Hematopoietic multipotent progenitor cell treated with erythropoietin and hydrocortisone succinate and interleukin-3 and kit ligand, for 4 days (in vitro differentiated cells): ENCODE measurements at places on chromosomes 2 and 18.
A peak's percentile ranks its signal among the peaks of the same experiment; 100 is the strongest.

DNA sequence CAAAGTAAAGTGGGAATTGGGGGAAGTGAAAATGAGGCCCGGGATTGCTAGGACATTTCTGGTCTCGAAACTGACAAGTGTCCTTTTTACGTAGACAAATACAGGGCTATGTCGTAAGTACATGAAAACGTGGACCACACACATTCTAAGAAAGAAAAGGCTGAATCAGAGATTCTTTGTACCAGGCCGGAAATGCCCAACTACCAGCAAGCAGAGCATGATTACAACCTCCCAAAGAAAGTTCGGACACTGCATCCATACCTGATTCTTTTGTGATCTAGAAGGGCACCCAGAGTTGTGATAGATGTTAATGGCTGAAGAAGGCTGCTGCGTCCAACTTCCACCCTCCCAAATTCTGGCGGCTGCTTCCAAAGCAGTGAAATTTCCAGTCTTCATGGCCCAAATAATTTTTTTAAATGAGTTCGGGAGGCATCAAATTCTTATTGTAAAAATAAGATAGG, 1.7 kb downstream of the RBMS1 start:
- DNase-seq = no peak

- no peak for DNase-seq
Observed at GRCh38 chr2:230968921-230969658, 26.8 kb upstream of the SPATA3 start.

- no peak for DNase-seq
Observed at GRCh38 chr2:48081317-48081628, 175.0 kb upstream of the FBXO11 start.

DNA sequence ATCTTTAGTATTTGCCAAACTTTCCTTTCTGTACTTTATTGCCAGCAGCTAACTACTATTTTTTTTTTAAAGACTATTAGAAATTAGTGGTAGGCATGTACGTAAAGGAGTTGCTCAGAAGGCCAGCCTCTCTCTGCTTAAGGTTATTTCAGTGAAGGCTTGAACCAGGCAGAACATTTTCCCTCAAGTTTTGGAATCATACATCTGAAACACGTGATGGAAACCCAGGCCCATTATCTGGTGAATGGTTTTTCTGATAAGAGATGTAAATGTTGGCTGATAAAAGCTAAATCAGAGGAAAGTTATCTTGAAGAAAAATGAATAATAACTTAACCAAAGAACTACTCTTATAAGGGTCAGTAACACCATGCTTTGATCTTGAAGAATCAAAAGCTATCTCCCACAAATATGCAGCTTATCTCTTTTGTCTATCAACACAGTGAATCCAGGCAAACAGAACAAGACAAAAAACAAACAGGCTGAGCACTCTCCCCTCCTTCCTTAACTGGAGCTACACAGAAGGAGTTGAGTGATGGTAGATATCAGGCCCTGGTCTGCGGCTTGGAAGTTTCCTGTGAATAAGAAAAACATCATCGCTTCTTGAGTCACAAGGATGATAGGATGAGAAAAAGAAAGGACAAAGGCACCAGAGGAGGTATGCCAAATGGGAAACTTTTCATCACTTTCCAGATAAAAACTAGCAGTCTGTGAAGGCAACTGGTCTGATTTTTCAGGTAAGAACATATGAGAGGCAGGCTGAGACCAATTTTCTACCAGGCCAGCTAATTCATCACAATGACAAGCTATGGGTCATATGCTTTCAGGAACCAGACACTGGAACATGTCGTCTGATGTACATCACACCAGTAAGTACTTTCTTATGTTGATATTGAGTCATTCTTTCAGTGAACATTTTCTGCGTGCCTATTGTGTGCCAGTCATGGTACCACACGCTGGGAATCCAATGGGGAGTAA, 88.4 kb upstream of the STK17B start:
- DNase-seq = peak; percentile 80

- no peak for DNase-seq
Observed at GRCh38 chr2:70122470-70122869, 35.2 kb downstream of the PCBP1 start.

DNA sequence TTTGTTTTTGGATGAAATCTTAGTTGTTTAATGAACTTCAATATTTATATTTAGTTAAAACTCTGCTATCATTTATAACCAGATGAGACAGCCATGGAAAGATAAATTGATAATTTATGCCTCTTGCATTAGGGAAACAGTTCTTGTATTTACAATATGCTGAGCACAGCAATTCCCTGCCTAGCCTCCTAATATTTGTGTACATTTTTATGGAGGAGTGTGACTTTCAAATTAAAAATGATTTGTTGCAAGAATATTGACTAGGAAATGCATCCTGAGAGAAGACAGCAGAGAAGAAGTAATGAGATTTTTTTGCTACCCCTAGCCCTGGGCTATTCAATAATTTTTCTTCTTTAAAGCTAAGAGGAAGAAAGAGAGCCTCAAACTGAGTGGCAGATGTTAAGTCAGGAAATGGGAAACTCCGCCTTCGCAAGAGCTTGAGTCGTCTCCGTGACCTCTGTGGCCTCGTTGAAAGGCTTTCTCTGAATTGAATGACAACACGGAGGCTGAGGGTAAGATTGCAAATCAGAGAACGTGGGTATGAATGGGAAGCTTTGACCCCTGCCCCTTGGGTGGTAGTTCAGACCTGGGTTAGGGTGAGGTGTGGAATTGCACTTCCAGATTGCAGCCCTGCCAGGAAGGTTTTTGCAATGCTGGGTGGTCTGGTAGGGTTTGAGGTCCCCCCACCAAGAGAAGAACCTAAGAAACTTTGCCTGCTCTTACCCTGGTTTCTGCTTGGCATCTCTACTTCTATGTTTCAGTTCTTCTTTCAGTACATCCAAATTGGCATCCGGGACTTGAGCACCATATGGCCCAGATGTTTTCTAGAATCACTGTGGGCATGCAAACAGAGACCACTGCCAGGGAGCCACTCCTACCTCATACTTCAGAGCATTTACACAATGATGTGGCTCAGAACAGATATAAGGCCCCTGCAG, 210.3 kb upstream of the RBMS1 start:
- DNase-seq = peak; percentile 69

GRCh38 chr18:48397021-48397420, 12.2 kb downstream of the ZBTB7C start:
- DNase-seq = no peak

DNA sequence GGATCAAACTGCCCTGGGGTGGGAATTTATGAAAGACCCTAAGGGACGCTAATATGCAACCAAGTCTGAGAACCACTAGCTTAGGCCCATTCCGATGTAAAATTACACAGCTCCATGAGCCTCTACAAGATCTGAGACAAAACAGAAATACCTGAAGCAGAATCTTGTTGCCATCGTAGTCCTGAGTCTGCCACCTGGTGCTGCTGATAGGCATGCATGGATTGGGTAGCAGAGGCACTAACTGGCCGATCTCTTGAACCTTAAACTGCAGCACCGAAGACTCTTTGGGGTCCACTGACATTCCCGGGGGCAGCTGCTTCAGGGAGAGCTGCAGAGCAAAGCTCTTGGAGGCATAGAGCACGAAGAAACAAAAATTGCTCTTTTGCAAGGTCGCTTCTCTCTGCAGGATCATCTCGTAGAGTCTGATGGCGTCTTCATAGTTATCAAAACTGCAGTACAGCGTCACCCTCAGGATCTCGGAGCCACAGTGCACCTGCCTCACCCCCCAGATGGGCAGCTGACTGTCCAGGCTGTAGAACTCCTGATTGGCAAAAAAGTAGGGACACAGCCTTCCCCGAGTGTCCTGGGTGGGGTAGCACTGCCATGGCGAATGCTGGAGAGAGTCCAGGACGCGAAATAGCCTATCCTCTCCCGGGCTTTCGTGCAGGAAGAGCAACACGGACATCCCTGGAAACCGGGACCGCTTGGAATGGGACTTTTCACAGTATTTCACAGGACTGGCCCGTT, 848 bp downstream of the FAM124B start:
- peak; percentile 73 for DNase-seq

- DNase-seq = no peak
Observed at GRCh38 chr18:56995579-56996188, 151.2 kb upstream of the BOD1L2 start.

DNA sequence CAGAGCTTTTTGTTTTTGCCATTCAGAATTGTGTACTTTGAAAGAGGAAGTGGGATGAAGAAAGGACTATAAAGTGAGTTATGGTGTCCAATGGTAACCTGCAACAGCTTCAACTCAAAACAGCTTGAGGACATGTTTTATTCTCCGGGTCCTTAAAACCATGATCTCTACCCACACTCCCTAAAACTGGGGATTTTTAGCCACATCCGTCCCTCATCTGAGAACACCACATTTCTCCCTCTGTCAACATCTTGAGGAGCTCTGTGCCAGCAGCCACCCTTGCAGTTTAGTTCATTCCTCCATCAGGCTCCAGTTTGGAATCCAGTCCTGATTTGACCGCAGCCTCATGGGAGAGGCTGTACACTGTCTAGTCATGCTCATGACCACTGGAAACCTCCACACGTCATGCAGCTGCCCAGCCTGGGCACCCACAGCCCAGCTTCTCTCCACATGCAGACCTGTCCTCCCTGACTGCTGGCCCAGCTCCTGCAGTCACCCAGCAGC, 62.6 kb downstream of the C18orf63 start:
- peak; percentile 35 for DNase-seq

GRCh38 chr2:126930970-126931590, 32.4 kb downstream of the TEX51 start:
- no peak for DNase-seq

- no peak for DNase-seq
Observed at GRCh38 chr2:168201584-168202116, 45.7 kb downstream of the STK39 start.

DNA sequence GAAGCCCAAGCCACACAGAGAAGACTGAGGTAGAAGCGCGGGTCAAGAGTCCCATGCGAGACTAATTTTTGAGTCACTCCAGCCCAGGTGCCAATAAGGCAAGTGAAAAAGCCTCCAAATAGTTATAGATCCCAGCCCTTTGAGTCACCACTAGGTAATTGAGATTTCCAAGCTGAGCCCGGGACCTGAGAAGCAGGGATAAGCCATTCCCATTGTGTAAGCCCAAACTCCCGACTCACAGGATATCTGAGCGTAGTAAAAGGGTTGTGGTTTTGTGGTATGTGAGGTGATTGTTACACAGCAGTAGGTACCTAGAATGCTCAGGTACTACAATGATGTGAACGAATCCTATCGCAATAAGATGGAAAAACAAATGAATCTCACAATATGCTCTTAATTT, 560.7 kb downstream of the DSC3 start:
- no peak for DNase-seq

DNA sequence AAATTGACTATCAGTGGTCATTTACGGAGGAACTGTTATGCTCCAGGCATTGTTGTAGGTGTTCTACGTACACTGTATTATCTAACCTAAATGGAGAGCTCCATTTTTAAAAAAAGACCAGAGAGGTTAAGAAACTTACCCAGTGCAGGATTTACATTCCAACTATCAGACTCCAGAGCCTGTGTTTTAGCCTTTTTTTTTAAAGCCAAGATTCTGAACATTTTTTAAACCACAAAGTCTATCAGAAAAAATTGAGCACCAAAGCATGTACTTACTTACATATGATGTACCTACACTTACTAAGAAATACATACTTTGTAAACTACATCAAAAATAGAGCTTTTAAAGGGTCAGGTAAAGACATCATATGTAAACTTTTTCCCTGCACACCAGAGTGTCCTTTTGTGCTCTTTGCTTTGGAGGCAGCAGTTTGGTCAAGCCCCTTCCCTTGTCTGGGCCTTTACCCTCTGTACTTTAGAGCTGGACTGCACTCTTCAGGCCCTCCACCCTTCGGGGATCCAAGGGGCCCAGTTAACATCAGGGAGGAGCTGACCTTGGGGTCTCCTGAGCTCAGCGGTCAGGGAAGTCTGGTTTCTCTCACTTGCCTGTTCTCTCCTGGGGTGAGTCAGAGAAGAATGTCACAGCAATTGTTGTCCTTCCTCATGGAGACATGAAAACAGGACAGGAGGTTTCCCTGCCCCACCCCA, 58.4 kb downstream of the ITGB1BP1 start:
- DNase-seq = no peak

DNA sequence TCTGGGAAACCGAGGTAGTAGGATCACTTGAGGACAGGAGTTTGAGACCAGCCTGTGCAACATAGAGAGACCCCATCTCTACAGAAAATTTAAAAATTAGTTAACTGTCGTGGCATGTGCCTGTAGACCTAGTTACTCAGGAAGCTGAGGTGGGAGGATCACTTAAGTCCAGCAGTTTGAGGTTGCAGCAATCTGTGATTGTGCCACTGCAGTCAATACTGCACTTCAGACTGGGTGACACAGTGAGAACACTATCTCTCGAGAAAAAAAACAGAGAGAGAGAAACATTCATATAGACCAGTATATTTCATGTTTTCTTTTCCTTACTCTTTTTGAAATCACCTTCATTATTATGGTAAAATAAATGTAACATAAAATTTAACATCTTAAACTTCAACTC, 290.7 kb upstream of the CYP26B1 start:
- no peak for DNase-seq

DNA sequence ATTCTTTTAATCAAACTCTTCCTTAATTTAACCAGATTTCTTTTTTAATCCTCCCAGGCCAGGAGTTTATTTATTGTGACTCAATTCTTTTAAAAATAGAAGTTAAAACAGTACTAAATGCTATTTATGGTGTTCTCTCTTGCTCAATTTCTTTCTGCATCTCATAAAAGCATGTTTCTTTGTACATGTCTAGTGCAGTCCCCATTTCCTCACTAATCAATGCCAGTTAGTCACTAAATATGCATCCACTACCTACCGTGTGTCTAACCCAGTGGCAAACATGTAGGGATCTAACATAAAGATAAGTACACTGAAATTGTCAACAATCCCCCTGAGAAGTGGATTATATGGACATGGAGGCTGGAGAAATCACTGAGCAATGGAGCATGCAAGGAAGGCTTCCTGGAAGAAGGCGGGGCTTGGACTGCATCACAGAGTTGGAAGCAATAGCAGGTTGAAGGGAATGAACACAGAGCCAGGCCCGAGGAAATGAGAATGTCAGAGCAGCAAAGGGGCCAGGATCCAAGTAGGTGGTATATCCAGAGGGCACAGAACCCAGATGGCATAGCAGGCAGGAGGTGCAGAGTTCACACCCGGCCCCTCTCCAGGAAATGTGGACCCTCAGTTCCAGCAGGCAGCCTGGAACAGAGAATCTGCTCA, 105.3 kb upstream of the FOSL2 start:
- no peak for DNase-seq

- DNase-seq = no peak
Observed at GRCh38 chr2:25572638-25573037, 100.7 kb downstream of the DTNB start.

- no peak for DNase-seq
Observed at GRCh38 chr2:60294901-60295635, 258.4 kb downstream of the BCL11A start.

- no peak for DNase-seq
Observed at GRCh38 chr2:96274355-96275056, 8.5 kb downstream of the CIAO1 start.

DNA sequence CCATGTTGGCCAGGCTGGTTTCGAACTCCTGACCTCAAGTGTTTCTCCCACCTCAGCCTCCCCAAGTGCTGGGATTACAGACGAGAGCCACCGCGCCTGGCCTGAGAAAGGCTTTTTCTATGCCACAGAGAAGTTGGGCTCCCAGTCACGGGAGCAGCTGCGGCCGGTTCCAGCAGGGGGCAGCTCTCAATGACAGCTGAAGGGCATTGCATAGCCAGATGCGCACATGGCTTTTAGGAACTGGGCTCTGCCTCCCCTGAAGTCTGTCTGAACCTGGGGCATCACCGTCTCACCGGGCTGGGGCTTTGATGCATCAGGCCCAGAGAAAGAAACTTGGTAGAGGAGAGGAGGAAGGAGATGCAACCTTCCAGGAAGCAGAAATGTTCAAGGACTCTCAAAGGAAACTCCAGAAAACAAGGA, 84.2 kb upstream of the LAPTM4A start:
- peak; percentile 82 for DNase-seq

- peak; percentile 58 for DNase-seq
Observed at GRCh38 chr2:233062451-233062850, 2.3 kb downstream of the INPP5D start.
